ENCODE measurements at places on chromosomes 7 and 10.

- DNase-seq: no peak
Measured at GRCh38 chr10:72308320-72308987, 34.7 kb downstream of the DDIT4 start.

- no peak for DNase-seq
Measured at GRCh38 chr10:86960003-86960862, 1.8 kb downstream of the SNCG start.

- no peak for DNase-seq
Measured at GRCh38 chr7:76057813-76058145, 9.9 kb downstream of the MDH2 start.

- DNase-seq: no peak
Measured at GRCh38 chr10:324593-324992, 189.3 kb downstream of the ZMYND11 start.
